ENCODE measurements at places on chromosomes 1 and 21.

DNA sequence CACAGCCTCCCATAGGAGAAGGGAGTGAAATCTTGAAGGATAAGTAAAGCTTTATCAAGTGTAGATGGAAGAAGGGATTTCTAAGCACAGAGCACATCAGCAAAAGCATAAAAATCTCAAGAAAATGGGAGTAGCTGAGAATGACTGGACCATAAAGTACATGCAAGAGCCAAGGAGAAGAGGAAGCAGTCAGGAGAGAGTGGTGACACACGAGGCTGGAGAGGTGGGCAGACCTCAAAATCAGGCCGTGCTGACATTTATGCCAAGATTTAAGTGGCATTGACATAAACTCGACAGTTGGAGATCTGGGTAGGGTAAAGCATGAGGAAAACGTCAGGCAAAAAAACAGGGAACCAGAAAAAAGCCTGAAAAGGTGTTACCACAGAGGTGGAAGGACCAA lies 62.3 kb downstream of the GFI1 start:
- no peak for DNase-seq

DNA sequence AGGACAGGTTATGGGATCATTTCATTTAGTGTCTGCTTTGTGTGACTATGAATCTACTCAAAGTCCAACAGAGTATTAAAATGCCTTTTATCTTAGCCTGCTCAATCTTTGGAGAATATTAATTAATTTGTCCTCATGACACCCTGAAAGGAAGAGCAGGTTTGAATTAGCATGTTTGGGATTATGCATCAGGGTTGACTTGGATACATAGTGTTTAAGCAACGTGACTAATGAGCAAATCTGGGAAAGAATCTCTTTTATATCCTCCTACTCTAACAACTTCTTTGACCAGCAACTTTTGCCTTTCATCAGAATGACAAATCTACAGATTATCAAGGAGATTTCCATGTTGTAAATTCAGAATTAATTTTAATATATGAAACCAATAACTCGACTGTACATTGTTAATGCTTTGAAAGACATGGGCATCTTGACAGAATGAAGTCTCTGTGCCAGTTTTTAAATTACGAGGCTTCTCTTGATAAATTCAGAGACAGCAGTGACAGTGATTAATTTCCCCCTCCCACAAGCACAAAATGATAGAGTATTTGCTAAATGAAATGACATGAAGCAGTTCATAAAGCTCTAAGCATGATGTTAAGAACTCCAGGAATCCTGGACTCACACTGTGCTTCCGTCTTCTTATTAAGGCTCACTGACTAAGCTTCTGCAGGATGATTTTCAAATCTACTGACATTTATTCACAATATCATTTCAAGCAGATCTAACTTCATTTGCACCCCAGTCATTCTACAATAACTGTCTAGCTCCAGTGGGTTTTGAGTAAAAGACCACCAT lies 156.5 kb downstream of the PCNX2 start:
- no peak for DNase-seq

DNA sequence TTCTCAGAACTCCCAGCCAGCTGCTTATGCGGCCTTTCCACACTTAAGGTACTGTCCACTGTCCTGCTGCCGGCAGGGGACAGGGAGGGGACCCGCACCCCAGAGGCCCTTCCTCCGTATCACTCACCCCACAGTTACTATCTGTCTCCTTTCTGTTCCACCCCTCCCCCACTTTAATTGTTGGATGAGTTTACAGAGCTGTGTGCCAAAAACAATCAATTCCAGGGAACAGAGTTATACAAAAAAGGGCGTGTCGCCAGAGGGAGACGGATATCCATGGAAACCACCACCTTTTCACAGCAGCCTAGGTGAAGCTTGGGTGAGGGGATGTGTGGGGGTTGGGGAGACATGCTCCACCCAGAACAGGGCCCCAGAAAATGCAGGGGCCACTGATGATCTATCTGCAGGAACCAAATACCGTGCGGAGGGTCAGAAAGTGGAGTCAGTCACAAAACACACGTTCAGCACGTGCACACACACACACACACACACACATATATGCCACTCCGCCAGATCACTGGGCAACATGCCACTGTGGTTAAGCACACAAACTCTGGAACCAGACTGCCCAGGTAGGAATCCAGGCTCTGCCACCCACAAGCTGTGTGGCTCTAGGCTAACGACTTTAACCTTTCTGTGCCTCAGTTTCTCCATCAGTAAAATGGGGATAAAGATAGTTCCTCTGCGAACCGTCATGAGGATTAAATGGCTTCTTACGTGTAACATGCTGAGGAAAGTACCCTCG lies 30.5 kb downstream of the CASZ1 start:
- DNase-seq = no peak

DNA sequence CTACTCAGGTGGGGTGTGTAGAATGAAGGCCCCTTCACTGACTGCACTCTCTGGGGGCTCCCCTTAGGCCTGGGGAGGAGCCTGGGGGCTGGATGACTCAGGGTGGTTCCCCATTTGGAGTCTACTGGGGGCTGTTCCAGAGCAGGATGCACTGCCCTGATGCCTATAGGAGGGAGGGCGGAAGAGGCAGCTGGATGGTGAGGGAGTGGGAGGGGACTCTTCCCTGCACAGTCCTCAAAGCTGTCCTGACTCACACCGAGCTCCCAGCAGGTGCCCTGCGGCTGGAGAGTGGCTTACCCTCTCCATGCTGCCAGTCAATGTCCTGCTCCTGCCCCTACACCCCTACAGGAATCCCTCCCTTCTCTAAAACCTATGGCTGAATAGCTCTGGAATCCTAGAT lies 204.4 kb downstream of the TRABD2B start:
- no peak for DNase-seq
